ENCODE measurements at places on chromosomes 11 and 22. TPM values are rescaled to one million over a fixed set of nuclear protein-coding genes. Genes with fewer than 3 reads are reported as not detected.

BTBD18 gene
- total RNA-seq, result not detected

RAC2 gene
- total RNA-seq, result 5.4 TPM

BCO2 gene
- 1.5 TPM for total RNA-seq

LDHAL6A gene
- total RNA-seq, result not detected

PHF21A gene
- 31.0 TPM for total RNA-seq

ACTN3 gene
- under 0.01 TPM for total RNA-seq

UBQLN3 gene
- 0.13 TPM for total RNA-seq

OR8H2 gene
- total RNA-seq, result not detected

FGF19 gene
- not detected for total RNA-seq

NUMA1 gene
- total RNA-seq, result 189 TPM

VPREB1 gene
- not detected for total RNA-seq

ENDOD1 gene
- total RNA-seq, result 65.3 TPM

CCDC81 gene
- total RNA-seq, result 1.1 TPM

CRYAB gene
- total RNA-seq, result 117 TPM
